Activated naive CD4-positive, alpha-beta T cell treated with anti-CD3 and anti-CD28 coated beads, Interleukin-2, amount 50 U/mL, for 72 hours (primary cell): ENCODE measurements at places on chromosomes 2 and 18.

- no peak for DNase-seq
Observed at GRCh38 chr2:181520253-181520652, 63.1 kb downstream of the ITGA4 start.

- DNase-seq = no peak
Observed at GRCh38 chr2:18752022-18752493, 162.7 kb upstream of the NT5C1B start.

DNA sequence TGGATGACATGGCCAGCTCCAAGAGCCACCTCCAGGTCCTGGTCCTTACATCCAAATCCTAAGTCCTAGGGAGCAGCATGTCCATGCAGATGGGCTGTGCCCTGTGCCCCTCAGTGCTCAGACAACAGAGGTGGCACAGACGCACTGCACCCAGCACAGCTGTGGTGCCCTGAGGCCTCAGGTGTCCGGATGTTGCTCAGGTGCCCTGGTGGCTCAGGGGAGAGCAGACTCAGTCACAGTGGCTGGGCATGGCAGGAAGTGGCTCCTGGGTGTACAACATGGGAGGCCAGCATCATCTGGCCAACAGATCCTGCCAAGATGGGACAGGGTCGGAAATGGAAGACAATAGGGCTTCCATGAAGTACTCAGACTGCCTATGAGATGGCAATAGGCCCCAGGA lies 50.1 kb downstream of the TIMM21 start:
- DNase-seq = no peak

GRCh38 chr2:166376873-166377272 lies 1.1 kb upstream of the SCN9A start:
- DNase-seq = no peak

DNA sequence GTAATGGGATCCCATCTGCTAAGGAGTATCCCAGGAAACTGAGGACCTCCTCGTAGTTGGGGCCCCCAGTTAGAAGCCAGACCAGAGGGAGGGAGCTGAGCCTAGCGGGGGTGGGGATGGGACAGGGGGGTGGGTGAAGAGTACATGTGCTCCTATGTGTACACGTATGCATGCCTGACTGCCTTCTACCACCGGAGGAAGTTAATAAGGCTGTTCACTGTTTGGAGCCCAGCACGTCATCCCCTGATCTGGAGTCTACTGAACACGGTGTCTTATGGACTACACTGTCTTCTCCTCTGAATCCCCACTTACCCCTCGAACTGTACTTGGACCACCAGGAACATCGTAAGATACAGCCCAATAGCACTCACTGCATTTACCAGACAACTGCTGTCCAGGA lies 68.5 kb downstream of the SFXN5 start:
- DNase-seq = no peak

DNA sequence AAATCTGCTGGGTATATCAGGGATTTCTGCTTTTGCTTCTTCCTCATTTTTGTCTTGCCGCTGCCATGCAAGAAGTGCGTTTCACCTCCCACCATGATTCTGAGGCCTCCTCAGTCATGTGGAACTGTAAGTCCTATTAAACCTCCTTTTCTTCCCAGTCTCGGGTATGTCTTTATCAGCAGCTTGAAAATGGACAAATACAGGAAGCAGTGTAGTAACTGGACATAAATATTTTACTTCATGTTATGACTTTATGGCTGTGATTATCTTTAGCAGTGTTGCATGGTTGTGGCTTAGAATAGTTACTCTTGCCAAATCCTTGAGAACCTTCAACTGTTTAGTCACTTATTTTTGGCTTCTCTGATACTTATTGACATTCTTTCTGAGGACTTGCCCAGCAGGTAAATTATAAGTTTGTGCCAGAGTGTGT lies 66.2 kb upstream of the DLX2 start:
- DNase-seq = no peak

- no peak for DNase-seq
Observed at GRCh38 chr18:54389143-54389505, 31.4 kb downstream of the C18orf54 start.

DNA sequence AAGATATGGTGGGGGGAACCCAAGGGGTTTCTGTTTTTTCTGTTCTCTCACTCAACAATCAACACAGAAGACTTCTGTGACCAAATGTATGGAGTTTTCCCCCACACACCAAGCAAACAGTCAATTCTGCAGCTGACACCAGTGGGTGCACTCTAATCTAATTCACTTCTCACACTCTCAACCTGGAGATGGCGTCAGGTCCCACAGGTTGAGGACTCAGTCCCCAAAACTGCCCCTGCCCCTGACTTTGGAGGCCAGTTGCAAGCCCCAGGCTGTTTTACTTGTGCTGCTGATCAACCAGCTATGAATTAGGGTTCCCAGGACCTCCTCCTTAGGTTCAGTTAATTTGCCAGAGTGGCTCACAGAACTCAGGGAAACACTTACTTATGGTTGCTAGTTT lies 6.2 kb downstream of the RNU2-63P start:
- no peak for DNase-seq

GRCh38 chr2:231933916-231934401 lies 7.8 kb upstream of the NPPC start:
- no peak for DNase-seq

DNA sequence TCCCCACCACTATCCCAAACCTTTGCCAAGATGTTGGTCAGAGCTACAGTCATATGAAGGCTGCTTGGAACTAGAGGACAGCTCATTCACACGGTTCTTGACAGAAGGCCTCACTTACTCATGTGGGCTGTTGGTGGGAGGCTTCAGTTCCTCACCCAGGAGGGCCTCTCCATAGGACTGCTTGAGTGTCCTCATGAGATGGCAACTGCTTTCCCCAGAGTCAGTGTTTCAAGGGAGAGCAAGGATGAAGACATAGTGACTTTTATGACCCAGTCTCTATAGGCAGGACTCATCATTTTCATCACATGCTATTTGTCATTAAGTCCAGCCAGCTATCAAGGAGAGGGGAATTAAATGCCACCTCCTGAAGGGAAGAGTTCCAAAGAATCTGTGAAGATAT lies 33.4 kb upstream of the OLA1 start:
- no peak for DNase-seq

- DNase-seq = no peak
Observed at GRCh38 chr18:47333926-47334635, 82.6 kb upstream of the SKOR2 start.

DNA sequence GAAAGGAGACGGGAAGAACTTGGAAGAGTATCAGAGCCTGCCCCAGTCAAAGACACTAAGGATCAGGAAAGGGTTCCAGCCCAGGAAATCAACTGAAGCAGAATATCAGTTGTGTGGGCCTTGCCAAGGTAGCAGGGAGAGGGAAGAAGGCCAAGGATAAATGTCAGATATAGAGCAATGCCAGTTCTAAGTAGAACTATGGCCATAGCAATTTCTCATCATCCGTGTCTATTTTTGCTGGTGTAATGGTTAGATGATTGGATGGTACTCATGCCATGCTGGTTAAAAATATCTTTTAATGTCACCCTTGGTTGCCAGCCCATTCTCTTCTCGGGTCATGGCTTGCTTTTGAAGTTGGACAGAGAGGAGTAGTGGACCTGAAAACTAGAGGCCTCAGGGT lies 41.9 kb downstream of the MAIP1 start:
- no peak for DNase-seq

DNA sequence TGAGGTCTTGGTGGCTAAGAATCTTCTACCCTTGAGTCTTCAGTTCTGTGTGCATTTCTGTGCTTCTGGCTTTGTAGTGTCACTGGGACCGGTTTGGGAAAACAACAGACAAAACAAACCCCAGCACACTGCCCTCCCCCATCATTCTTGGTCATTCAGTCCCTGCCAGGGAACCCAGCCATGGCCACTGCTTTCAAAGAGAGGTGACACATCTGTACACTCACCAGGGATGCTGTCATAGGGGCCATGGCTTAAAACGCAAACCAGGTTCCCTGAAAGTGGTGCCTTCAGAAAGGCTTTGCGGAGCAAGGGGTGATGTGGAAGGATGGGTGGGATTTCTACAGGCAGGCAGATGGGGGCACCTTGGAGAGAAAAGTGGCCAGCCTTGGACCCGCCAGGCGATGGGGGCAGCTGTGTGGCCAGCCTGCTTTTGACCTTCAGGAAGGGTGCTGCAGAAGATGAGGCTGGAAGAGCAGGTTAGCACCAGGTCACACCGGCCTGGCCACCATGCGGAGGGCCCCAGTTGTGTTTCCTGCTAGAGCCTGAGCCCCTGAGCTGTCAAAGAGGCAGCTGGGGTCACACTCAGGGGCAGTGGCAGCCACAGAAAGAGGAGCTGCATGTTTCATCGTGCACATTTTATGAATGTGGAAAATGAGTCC lies 101.3 kb downstream of the INHBB start:
- DNase-seq = no peak

GRCh38 chr2:238139196-238140039 lies 950 bp downstream of the KLHL30 start:
- DNase-seq = no peak

- no peak for DNase-seq
Observed at GRCh38 chr2:106974891-106975290, 88.9 kb upstream of the ST6GAL2 start.

- DNase-seq = no peak
Observed at GRCh38 chr18:3863593-3863992, 413.6 kb downstream of the TGIF1 start.

DNA sequence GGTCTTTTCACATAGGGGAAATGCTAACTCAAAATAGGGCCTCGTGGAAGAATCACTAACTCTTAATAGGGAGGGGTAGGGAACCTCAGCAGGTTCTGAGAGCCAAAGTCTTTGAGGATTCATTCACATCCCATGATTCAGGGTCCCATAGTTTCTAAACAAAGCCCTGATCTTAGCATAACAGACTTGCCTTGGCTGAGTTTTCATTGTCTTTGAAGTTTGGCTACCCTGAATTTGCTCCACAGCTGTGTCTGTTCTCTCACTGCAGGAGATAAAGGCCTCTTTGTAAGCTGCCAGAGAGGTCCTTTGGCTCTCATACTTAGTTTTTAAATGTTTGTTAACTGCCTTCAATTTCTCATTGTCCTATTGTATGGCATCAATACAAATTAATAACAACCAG lies 54.5 kb downstream of the ZDBF2 start:
- DNase-seq = no peak

DNA sequence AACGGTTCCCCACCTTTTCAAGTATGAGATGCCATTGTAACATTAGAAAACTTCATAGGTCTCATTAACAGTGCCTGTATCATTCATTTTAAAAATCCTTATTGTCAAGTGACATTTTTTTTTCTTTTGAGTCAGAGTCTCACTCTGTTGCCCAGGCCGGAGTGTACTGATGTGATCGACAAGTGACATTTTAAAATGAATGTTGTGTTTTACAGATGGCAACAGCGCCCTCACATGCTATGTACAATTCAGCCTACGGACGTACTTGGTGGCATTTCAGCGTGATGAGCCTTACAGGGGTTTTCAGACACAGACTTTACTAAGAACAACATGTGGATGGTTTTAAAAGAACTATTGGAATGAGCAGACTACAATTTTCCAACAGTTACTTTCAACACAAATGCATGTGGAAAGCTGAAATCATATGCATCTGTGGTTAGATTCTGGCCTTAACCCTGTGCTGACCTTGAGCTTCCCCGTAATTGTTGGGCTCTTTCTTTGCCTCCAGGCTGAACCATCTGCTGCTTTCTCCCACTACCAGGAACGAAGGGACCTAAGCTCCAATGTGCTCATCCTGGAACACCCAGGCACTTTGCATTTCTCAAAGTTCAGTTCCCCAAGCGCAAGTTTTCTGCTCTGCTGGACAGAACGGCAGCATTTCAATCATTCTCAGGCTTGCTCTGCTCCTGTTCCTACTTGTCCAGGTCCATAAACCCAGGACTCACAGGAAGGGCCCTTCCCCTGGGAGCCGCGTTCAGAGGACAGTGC lies 119.9 kb upstream of the NDUFV2 start:
- DNase-seq = no peak

- DNase-seq = no peak
Observed at GRCh38 chr2:46769809-46770208, 145.8 kb downstream of the MCFD2 start.

- DNase-seq = no peak
Observed at GRCh38 chr2:42794271-42795046, 2.1 kb upstream of the HAAO start.

DNA sequence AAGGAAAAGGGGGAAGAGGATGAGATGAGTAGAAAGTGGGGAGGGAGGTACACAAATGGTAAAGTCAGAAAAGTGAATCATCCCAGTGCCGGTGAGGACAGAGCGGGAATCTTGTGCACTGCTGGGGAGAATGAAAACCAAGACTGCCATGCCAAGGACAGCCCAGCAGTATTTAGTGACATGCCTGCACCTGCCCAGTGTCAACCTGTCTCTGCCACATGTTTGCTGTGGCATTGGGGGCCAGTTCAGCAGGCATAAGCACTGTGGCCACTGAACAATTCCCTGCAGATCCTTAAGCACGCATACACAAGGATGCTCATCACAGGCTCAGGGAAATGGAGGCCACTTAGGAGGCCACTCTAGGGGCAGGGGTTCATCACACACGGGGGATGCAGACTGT lies 5.2 kb upstream of the KCNK3 start:
- DNase-seq = no peak

DNA sequence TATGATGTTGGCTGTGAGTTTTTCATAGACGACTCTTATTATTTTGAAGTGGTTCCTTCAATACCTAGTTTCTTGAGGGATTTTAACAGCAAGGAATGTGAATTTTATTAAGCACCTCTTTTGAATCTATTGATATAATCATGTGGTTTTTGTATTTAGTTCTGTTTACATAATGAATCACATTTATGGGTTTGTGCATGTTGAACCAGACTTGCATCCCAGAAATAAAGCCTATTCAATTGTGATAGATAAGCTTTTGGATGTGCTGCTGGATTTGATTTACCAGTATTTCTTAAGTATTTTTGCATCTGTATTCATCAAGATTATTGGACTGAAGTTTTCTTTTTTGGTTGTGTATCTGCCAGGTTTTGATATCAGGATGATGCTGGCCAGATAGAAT lies 131.6 kb upstream of the SCN7A start:
- DNase-seq = no peak

DNA sequence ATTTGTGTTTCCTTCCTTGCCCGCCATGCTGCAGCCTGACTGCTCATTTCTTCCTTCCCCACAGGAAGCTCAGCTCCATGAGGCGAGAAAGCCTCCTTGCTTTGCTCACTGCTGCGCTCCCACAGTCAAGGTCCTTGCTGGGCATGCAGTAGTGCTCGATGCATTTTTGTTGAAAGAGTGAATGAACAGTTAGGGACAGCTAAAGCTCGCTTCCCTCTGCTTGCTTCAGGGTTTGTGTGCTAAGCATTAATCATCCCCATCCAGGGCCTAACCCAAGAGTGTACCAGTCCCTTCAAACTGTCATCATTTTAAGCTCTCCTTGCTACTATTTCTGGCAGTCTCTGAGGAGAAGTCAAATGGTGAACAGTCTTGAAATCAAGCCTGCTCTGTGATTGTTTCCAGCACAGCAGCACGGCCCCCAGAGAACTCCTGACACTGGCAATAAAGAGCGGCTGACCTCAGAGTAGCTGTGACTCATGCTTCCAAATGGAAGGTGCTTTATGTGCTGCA lies 171.7 kb upstream of the SOX11 start:
- DNase-seq = no peak
